Activated T-cell treated with anti-CD3 and anti-CD28 coated beads for 4 hours (primary cell): ENCODE measurements at places on chromosomes 5 and 9.

- no peak for DNase-seq
These were observed 66.0 kb downstream of the FRMD3 start for GRCh38 chr9:83472221-83472665.

DNA sequence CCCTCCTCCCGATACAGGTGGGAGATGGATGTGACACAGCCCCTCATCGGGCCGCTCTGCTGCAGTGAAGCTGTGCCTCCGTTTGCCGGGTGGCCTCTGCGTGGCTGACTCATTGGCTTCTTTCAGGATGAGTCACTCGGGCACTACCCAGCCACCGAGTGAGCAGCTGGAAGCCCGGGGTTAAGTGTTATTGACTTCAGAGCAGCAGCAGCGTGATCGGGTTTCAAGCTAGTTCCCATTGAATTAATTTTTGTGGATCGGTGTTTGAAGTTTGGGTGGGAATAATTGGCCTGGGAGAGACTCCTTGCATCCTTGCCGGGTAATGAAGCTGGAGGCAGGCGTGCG lies 266.4 kb upstream of the IRX4 start:
- DNase-seq, result no peak

- DNase-seq, result peak; percentile 87
These were observed at the start of gene C9orf72 for GRCh38 chr9:27572918-27573633. C9orf72 (minus strand) TSS chr9:27573481; CDS start chr9:27567120, 6,361 bp downstream.

DNA sequence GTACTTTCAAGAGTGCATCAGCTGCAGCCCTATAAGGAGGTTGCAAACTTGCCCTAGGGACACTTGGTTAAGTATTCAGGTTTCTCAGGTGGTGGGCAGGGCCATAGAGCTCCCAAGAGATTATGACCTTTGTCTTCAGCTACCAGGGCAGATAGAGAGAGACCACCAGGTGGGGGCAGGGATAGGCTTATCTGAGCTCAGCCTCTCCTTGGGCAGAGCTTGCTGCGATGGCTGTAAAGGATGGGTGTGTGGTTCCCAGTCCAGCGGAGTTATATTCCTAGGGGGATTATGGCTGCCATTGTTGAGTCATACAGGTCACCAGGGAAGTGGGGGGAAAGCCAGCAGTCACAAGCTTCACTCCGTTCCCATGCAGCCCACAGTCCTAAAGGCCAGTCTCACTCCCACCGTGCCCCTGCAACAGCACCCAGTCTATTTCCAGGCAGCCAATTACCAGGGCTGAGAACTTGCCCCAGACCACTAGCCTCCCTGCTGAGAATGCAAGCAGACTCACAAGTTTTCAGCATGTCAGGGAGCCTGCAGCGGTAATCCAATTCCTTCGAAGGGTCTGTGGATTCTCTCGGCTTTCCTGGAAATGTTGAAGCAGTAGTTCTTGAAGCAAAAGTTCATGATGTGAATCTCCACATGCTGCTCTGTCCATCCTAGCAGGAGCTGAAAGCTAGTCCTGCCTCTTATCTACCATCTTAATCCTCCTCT lies 151.5 kb downstream of the SLC12A2 start:
- DNase-seq, result no peak

DNA sequence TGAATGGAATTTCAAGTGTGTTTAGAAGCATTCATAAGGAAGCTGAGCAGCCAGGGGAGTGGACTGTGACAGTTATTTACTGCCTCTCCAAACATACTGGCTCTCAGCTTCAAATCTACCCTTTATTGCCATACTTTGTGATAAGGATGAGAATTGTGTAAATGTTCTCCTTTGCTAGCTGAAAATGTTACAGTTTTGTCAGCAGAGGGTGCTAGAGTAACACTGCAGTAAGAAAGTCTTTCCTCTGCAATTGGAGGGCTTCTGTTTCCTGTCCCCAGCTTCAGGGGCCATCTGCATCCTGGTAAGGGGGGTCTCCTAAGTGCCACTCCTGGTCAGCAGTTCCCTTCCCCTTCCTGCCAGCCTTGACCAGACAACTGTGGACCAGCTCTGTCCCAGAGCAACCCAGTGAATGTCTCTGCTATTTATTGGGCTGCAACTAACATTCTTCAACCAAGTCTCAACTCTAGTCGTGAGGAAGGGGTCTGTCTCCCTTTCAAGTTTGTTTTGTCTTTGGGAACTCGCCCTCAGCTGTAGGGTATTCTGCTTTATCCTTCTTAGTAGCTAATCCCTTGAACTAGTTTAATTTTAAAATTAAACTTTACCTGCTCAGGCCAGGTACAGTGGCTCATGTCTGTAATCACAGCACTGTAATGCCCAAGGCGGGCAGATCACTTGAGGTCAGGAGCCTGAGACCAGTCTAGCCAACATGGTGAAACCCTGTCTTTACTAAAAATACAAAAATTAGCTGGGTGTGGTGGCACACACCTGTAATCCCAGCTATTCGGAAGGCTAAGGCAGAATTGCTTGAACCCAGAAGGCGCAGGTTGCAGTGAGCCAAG lies 45.3 kb downstream of the RAPGEF6 start:
- no peak for DNase-seq

DNA sequence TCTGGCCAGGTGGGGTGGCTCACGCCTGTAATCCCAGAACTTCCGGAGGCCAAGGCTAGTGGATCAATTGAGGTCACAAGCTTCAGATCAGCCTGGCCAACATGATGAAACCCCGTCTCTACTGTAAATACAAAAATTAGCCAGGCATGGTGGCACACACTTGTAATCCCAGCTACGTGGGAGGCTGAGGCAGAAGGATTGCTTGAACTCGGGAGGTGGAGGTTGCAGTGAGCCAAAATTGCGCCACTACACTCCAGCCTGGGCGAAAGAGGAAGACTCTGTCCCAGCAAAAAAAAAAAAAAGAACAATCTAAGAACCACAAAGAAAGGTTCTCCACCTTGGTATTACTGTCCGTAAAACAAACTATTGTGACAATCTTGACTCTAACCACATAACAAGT lies 9.7 kb downstream of the MYO10 start:
- no peak for DNase-seq

DNA sequence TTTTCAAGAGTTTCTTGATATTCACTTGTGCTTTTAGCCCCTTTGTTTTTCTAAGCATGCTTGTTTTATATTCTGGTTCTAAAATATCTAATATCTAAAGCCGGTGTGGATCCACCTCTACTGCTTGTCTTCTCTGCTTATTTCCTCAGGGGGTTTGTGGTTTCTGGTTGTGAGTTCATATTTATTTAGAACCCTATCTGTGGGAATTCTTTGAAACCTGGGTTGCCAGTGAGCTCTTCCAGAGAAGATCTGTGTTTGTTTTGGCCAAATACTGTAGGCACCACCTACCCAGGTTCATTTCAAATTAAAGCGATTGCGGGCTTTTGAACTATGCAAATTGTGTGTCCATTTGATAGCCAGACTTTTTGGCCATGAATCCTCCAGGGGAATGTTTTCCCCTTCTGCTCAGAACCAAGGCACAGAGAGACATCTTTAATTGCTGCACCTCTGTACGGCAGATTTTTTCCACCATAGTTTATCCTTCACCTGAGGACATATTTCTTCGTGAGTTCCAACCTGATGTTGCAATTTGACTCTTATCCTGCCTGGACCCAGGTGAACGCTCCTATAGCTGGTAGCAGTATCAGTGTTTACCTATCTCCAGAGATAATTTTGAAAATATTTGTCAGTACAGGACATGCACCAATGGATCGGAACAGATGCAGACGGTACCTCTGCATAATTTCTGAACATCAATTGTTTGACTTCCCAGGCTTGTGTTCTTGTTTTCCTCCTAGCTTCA lies 2.4 kb upstream of the ZBTB43 start:
- no peak for DNase-seq

- DNase-seq, result no peak
These were observed 107.8 kb upstream of the PRLR start for GRCh38 chr5:35338157-35338453.

- no peak for DNase-seq
These were observed 82.4 kb upstream of the SELENOP start for GRCh38 chr5:42894057-42894456.

- no peak for DNase-seq
These were observed 28.2 kb downstream of the LPCAT1 start for GRCh38 chr5:1495525-1495897.

DNA sequence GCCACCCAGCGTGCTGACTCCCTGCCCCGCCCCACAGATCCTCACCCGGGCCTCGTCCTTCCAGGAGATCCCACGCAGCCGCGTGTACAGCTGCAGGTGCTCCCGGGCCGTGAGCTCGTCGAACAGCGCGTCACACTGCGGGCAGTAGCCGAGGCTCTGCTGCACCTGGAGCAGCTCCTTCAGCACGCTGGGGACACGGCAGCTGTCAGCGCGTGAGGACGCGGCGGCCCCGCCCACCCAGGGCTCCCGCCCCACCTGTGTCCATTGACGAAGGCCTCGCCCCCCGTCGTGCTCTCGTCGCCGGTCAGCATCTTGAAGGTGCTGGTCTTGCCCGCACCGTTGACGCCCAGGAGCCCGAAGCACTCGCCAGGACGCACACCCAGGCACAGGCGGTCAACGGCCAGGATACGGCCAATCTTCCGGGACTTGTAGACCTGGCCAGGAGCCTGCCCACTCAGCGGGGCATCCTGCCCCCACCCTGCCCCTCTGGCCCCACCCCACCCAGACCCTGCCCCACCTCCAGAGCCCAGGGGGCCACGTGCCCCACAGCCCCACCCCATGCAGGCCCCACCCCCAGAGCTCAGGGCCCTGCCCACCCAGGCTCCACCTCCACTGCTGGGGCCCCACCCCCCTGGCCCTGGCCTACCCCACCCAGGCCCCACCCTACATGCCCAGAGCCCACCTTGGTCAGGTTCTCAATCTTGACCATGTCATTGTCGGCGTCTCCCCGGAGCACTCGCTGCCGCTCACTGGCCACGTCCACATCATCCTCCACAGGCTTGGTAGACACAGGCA lies 13.8 kb upstream of the CLIC3 start:
- no peak for DNase-seq

DNA sequence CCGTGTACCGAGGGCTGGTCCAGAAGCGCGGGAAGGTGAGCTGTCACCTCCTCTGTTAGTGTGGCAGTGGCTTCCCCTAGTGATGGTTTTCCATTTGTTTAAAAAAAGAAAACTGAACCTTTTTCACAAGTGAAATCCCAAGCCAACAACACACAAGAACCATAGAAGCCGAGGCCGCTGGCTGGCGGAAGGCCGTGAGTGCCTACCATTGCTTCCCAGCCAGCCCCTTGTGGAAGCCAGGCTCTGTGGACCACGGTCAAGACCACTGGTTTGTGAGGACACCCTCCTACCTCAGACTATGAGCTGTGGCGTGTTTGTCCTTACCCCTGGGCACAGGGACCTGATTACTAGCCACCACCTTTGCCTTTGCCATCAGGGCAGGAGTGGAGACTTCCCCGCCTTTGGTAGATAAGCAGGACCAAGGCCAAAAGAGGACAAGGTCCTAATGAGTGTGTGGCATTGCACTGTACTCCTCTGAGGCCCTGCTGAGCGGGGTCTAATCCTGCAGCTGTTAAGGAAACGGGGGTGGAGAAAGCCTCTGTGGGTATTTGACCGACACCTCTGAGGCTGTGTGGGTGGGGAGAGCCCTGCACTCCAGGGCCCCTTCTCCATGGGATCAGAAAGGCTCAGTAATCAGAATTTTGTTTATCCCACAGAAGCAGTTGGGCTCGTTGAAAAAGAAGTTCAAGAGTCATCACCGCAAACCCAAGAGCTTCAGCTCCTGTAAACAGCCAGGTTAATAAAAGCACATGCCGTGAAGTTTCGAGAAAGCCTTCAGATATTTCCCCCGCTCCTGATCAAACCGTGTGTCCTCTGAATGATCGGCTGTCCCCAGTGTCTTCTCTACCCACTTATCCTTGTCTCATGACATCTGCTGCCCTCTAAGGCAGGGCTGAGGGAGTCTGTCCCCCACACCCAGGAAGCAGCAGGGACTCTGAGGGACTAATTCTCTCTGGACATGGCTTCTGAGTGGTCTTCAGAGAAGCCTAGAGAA lies 4.3 kb downstream of the SURF2 start:
- no peak for DNase-seq

DNA sequence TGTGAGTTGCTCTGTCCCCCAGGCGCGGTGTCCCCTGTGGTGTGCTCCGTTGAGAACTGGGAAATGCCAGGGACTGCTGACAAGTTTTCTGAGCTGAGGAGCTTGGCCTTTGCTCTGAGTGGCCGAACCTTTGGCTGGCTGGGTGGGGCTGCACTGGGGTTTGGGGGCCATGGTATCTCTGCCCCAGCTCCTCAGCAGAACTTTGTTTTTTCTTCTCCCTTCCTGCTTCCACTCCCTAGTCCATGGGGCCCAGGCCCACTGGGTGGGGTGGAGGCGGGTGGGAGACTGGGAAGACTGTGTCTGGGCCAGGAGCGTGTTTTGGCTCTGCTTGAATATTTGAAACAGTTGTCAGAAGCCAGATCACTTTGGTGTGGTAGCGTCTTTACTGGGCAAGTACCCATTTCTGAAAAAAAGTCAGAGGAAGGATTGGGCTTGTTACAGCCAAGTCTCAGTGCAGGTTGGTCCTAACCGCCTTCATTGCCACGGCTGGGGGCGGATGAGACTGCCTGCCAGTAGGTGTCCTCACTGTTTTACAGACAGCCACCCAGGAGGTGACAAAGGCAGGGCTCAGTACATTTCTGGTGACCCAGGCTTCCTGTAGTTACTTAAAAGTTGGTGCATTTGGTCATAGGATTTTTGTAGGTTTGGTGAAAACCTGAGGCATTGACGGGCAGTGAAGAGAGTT lies 92.7 kb downstream of the DAB2IP start:
- peak; percentile 7 for DNase-seq

GRCh38 chr5:64690417-64691151 lies at the start of gene SHISAL2B:
SHISAL2B (plus strand) TSS chr5:64690503; CDS start chr5:64690624, 121 bp downstream.
- no peak for DNase-seq

DNA sequence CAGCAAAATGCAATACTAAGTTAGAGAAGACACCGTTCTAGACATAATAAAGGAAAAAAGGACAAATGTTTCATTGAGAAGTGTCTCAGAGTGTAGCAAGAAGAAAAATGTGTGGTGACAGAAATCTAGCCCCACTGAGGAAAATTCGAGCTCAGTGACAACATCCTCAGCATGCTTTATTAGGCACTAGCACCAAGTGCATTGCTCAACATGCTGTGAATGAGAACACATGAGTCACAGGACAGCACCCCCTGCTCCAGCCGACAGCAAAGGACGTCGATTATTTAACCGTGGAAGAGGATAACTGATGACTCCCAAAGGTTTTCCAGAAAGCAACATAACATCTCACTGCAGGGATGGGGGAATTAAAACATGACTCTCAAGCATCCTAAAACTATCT lies 182.7 kb downstream of the GNAQ start:
- no peak for DNase-seq

- DNase-seq, result no peak
These were observed 49.9 kb upstream of the IL13 start for GRCh38 chr5:132608107-132608506.

GRCh38 chr9:136531904-136532798 lies 13.7 kb downstream of the NOTCH1 start:
- no peak for DNase-seq

- DNase-seq, result no peak
These were observed 96.0 kb downstream of the KIAA1958 start for GRCh38 chr9:112582371-112583262.

GRCh38 chr5:41057231-41057630 lies 13.9 kb downstream of the MROH2B start:
- no peak for DNase-seq

DNA sequence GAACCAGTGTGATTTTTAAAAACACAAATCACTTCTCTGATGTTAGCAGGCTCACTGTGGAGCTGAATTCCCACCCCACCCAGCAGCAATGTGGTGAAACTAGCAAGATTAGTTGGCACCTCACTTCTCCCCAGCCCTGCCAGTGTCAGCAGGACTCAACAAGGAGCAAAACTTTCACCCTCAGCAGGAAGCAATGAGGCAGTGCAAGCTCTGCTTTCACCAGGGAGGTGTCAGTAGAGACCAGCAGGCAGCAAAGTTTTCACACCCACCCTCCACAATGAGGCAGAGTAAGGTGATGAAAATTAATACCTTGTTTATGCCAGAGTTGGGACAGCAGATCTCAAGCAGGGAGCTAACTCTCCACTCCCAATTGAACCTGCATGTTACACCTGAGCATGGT lies 565.0 kb downstream of the CETN3 start:
- DNase-seq, result no peak
